Stimulated activated CD4-positive, alpha-beta T cell treated with anti-CD3 and anti-CD28 coated beads, Interleukin-2, amount 100 ng/mL, for 24 hours (primary cell): ENCODE measurements at places on chromosomes 12 and 14.

DNA sequence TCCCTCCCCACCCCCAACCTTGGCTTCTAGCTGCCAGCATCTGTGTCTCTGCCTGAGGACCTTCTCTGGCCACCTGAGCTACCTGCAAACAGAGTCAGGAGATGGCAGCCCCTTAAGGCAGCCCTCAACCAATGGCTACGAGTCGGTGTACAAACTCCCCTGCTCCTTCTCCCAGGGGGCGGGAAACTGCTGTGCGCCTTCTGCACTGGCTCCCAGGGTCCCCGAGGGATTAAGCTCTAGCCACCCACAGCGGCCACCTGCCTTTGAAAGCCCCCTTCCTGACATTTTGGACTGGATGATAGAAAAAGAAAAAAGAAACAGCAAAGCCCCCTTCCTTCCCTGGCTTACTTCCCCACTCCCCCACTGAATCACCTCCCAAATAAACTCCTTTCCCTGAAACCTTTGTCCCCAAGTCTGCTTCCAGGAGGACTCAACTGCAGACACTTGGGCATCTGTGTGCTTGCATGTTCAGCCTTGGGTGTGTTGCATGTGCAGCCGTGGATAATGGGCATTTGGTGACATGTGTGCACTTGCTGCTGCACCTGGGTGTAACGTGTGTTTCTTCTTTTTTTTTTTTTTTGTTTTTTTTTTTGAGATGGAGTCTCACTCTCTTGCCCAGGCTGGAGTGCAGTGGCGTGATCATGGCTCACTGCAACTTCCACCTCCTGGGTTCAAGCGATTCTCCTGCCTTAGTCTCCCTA lies 6.0 kb downstream of the SDS start:
- DNase-seq = no peak

DNA sequence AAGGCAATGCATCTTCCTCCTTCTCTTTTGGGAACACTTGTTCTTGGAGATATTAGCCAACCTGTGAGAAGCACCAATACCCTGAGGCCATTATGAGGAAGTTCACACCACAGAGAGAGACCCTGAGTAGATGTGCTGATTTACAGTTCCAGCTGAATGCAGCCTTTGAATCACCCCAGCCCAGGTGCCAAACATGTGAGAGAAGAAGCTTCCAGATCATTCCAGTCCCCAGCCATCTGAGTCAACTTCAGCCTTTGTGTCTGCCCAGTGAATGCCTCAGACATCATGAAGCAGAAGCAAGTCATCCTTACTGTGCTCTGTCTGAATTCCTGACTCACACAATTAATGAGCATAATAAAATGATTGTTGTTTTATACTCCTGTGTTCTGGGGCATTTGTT lies 25.1 kb downstream of the C12orf42 start:
- DNase-seq = no peak

- DNase-seq = no peak
Measured at GRCh38 chr12:111102102-111102739, 181.8 kb upstream of the MYL2 start.

GRCh38 chr12:97994746-97995484 lies 520.5 kb upstream of the TMPO start:
- no peak for DNase-seq

- DNase-seq = no peak
Measured at GRCh38 chr12:19222558-19222957, 93.0 kb downstream of the PLEKHA5 start.

GRCh38 chr14:41298328-41298690 lies 308.4 kb upstream of the LRFN5 start:
- DNase-seq = no peak

DNA sequence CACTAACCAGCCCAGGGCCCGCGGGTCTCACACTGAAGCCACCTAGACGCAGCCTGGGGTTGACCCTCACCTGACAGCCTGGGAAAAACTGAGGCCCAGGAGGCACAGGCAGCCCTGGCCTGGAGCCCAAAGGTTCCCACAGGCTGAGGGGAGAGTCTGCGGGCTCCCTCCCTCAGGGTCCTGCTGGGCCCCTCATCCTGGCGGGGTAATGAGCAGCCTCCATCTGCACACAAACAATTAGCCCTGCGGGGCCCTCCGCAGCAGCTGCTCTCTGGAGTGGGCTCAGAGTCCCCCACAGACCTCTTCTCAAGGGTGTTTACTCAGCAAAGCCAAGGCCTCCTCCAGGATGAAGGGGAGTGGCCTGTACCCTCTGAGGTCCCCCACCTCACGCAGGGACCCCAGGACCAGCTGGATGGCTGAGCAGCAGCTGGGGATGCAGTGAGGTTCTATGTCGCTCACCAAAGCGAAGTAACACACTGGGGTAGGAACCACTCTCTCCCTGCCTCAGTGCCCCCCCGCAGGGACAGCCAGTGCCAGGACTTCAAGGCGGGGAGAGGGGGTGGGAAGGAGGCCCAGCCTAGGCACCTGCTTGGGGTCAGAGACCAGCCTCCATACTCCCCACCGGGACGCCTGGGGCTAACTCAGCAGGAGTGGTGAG lies 7.3 kb downstream of the AKT1 start:
- no peak for DNase-seq

GRCh38 chr14:72808564-72808963 lies 85.3 kb downstream of the DPF3 start:
- no peak for DNase-seq

DNA sequence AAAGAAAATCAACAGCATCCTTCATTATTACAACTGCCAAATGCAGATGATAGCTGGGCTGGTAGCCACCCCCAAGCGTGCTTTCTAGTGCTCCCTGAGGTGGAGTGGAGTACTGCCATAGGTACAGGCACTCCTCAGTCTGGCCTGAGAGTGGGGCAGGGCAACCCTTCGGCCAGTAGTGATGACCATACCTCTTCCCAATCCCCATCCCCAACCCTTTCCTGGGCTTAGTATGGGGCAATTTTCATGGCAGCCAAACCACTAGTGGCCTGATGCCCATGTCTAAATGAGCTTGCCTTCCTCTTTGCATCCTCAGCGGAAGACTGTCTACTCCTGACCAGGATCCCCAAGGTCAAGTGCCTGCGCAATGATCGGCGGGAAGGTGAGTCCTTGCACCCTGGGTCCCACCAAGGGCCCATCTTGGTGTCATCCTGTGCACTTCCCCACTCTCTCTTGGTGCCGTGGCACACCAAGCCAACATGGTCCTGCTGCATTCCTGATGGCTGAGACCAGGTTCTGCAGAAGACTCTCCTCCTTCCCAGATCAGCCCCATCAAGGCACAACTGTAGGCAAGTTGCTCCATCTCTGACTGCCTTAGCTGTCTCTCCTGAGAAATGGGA lies 65.8 kb downstream of the GALNT16 start:
- DNase-seq = no peak

DNA sequence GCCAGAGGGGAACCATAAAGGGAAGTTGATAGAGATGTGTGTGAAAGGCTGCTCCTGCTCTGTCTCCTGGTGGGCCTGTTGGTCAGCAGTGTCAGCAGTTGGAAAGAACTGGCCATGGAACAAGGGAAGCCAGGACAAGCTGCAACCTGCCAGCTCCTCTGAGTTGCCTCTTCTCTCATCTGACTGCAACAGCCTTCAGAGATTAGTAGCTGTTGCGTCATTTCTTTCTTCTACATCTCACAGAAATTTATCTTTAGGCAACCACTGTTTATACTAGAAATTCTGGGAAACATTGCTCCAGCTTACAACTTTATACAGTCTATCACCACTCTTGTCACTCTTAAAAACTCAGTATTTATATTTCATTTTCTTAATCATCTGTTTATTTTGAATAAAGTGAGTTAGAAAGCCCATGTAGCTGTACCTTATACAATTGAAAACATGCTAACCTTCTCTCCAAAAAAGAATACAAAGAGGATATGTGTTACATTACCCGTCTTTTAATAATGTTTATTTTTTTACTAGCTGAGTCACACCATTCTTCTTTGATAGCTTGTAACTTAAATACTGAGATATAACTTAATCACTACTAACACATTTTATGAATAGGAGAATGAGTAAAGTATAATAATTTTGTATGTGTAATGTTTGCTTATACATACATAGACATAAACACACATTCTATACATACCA lies 224.2 kb downstream of the LRFN5 start:
- no peak for DNase-seq

- no peak for DNase-seq
Measured at GRCh38 chr14:37253905-37254304, 56.2 kb downstream of the MIPOL1 start.

DNA sequence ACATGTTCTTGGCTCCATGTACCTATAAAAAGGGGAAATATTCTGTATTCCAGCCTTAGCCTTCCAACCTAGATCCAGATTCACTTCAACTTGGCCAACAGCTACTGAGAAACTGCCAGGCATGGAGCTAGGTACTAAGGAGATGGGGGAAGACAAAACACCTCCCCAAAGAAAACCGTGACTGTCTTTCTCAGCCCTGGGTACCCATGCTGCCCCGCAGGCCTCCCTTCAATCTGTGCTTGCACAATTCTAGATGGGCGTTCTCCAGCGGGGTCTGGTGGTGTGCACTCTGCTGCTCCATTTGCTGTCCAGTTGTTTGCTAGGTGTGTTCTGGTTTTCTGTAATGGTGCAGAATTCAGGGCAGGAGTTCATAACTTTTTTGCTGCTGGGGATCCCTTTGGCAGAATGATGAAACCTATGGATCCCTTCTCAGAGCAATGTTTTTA lies 817 bp upstream of the KRT4 start:
- no peak for DNase-seq

- DNase-seq = no peak
Measured at GRCh38 chr12:3117591-3118015, 40.4 kb downstream of the TSPAN9 start.

- DNase-seq = no peak
Measured at GRCh38 chr14:60585676-60586075, 63.6 kb downstream of the SIX1 start.

DNA sequence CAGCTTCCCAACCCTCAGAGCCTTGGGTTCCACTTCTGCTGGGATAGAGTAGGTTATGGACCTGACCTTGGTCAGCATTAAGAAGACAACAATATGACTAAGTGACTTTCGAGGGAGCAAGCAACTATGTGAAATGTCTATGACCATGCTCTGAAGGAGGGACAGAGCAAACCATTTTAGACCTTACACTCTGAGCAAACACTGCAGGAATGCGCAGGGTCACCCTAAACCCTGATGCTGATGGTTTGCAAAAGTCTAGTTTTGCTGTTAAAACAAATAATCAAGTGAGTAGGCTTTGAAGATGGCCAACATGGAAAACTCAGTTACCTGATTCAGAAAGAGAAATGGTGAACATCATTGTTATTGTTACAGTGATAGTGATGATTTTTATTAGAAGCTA lies 8.7 kb downstream of the ZCCHC8 start:
- DNase-seq = no peak

DNA sequence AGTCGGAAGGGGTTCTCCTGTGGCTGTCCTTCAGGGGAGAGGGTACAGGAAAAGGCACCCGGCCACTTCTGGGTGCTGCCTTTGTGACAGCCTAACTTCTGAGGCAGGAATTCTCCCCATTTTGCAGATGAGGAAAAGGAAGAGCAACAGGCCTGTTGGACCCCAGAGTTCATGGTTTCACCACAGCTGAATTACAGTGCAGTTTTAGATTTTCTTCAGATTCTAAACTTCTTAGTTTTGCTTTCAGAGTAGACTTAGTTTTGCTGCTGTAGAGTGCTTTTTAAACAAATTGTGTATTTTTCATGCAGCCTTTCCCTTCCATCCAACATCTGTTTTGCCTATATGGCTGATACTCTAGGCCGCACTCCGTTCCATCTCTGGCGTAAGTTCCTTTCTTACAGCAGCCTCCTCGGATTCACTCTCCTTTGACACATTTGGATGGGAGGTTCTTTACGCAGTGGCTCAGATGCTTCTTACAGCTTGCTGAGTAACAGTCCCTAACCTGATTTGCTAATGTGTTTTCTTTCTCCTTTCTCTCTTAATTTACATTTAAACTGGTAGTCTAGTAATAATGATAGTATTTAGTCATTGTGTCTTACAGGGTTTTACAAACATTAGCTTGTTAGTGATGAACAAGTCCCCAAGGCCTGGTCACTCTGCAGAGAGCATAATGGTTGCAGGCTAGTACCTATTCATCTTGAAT lies 7.8 kb downstream of the TRAF3 start:
- DNase-seq = no peak

GRCh38 chr12:14564336-14564959 lies 3.2 kb downstream of the PLBD1 start:
- no peak for DNase-seq

DNA sequence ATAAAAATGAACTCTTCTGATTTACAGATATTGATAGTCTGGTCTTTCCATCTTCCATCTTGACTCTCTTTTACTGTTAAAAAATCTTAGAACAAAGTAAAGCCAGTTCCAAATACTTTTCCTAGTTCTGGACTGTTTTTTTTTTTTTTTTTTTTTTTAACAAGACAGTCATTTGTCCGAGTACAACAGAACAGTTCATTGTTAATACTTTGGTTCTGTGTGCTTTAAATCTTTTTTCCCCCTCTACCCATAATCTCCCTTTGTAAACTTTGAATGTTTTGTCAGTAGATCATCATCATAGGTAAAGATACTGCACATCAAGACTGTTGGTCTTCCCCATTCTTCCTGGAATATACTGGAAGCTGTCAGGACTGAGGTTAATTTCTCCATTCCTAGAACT lies 38.0 kb downstream of the ADIPOR2 start:
- no peak for DNase-seq

DNA sequence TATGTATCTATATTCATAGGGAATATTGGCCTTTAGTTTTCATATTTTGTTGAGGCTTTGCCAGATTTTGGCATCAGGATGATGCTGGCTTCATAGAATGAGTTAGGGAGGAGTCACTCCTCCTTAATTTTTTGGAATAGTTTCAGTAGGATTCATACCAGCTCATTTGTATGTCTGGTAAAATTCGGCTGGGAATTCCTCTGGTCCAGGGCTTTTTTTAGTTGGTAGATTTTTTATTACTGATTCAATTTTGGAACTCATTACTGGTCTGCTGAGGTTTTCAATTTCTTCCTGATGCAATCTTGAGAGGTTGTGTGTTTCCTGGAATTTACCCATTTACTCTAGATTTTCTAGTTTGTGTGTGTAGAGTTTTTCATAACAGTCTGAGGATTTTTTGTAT lies 175.2 kb downstream of the EPS8 start:
- no peak for DNase-seq

- DNase-seq = no peak
Measured at GRCh38 chr14:32726516-32726915, 212.2 kb upstream of the NPAS3 start.

- DNase-seq = no peak
Measured at GRCh38 chr14:53144244-53144643, 8.9 kb downstream of the DDHD1 start.

- DNase-seq = peak; percentile 49
Measured at GRCh38 chr14:32075672-32076277, 1.3 kb upstream of the ARHGAP5 start.

GRCh38 chr12:64544371-64545080 lies 65.8 kb upstream of the RASSF3 start:
- no peak for DNase-seq

- DNase-seq = no peak
Measured at GRCh38 chr12:13602172-13602571, 379.2 kb downstream of the GRIN2B start.

DNA sequence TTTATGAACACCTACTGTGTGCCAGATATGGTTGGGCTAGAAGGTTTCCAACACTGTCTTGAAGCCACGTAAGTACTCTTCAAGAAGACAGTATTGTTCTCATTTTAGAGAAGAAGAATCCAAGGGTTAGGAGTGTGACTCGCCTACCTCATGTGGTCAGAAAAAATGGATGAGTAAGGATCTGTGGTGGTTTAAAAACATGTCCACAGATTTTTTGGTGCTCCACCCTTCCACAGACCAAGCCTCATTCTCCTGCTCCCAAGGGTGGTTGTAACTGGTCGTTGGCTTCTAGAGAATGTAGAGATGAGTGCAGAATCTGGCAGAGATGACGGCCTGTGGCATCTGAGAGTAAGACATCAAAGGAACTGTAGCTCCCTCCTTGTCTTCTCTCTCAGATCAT lies 30.3 kb upstream of the TTC7B start:
- no peak for DNase-seq

GRCh38 chr12:67968321-67968720 lies 20.9 kb upstream of the IFNG-AS1 start:
- no peak for DNase-seq
